ENCODE measurements at places on chromosomes 12 and 14.

- DNase-seq: no peak
Measured at GRCh38 chr12:46887870-46888269, 62.1 kb upstream of the SLC38A4 start.

DNA sequence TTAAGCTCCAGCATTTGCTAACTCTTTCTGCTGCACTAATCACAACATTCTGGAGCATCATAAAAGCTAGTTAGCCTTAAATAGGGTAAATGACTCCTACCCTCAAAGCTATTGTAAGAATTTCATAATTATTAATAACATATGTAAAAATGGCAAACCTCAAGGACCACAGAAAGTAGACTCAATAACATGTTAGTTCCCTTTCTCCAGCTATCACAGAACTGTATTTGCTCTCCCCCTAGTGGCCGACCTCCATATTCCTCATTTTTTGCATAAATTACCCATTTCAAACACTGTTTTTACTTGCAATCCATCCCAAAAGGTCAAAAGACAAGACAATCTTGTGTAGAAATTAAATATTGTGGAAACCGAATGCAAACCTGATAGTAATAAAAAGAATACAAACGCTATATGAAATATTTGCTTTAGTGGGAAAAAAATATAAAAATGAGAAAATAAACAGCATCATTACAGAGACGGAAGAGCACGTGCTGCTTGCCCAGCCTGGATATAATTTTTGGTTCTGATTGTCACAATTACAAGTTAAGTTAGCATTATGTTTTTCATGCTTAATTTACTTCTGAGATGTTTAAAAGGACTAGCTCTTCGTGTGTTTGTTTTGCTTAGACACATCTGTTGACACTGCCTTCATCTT lies 97.9 kb downstream of the RERGL start:
- DNase-seq: no peak

- no peak for DNase-seq
Measured at GRCh38 chr14:99420711-99421110, 59.9 kb downstream of the SETD3 start.

- no peak for DNase-seq
Measured at GRCh38 chr14:100592461-100592891, 5.3 kb upstream of the BEGAIN start.

DNA sequence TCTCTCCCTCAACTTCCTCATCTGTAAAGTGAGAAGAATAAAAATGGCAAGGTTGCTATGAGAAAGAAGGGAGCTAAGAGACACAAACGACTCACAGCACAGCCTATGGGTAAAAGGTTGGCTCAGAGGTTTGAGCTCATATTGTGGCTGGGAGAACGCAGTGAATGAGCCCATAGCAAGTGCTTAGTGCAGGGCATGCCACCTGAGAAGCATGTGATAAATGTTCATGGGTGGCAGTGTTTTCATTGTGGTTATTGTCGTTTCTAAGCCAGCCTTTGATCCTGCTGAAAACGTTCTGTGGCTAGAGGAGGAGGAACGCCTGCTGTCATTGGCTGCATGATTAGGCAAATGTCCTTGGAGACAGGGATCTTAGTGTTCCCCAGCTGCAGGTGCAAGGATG lies 150.4 kb downstream of the KSR2 start:
- DNase-seq: no peak

DNA sequence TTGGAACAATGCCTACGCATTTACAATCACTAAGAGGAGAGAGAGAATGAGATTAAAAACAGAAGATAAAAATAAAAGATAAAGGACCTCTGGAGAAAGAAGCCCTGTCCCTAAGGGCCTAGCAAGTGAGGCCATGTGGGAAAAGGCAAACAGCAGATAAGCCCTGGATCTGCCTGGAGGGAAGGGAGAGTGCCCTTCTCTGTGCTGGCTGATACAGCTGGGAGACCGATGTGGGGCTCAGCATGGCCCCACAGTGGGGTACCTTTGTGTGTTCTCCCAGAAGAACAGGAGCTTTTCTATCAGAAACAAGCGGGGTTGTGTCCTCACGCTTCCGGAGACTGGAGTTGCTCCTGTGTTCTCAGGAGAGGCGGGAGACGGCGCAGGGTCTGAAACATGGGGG lies 59.9 kb downstream of the TMCC3 start:
- DNase-seq: no peak

GRCh38 chr14:100612986-100613385 lies 25.8 kb upstream of the BEGAIN start:
- DNase-seq: no peak

DNA sequence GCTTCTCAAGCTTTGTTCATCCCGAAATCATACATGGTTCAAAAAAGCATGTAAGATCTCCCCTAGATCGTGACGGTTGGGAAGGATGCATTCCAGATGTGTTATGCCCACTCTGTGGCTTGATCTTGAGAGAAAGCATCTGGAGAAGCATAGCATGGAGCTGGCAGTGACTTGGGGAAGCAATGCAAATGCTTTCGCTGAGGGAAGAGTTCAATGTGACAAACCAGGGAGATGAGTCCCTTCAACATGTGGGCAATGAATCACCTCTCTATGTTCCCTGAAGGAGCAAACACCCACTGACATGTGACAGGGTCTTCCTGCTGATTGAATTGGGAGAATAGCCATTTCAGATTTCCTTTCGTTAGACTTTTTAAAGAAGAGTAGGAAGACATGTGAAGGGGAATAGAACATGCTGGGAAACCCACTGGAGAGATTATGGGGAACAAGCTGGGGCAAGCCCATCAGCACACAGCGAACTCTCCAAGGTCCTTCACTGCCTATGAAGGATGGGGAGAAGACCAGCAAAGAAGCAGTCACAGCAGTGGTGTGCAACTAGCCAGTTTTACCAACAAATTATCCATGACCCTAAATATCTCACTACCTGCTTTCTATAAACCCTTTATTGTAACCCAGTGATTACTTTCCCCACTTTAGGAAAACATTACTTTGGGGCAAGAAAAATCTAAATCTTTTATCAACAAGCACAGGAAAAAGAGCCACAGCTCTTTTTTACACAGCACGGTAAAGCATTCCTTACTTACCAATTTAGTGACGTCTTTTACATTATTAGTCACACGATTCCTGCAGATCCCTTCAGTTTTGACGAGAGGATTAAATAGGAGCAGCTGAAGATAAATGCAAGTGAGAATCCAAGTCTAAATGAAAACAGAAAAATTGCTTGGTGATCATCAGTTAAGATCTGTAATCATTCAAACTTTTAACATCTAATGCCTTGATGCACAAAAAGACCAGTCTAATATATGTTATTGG lies 35.0 kb downstream of the KITLG start:
- no peak for DNase-seq

DNA sequence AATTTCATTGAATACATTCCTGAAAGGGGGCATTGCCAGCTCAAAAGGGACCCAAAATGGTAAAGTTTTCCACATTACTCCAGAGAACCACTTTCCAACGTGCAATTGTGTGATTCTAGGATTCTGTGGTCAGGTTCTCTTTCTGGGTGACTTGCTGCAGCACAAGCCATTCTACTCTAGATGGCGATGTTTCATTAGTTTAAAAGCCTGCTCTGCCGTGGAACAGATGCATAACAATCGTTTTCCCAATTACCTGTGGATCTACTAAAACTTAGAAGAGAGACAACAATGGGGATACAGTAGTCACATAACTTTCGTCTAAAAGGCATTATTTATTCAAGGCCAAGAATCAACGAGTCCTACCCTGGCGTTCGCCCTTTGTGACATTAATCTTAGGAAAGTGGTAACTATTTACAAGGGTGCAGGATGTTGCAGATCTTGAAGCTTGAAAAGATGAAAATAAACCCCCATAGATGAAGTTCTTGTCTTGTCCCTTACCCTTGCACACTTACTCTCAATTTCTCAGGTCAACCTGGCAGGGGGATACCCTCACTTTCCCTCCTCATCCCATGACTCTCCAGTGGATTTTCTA lies 400.9 kb downstream of the SNAPC1 start:
- DNase-seq: no peak

DNA sequence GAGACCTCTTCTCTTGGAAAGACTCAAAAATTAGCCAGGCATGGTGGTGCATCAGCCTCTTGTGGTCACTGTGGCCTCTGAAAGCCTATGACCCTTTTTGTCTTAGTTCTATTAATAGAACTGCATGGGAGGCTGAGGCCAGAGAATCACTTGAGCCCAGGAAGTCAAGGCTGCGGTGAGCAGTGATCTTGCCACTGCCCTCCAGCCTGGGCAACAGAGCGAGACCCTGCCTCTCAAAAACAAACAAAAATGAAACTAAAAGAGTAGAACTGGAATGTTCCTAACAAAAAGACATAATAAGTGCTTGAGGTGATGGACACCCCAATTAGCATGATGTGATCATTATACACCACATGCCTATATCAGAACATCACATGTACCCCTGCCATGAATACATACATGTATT lies 197.0 kb upstream of the EEA1 start:
- no peak for DNase-seq

GRCh38 chr12:113827539-113828114 lies 138.5 kb downstream of the RBM19 start:
- no peak for DNase-seq

GRCh38 chr12:117063162-117063911 lies 35.9 kb downstream of the TESC start:
- DNase-seq: no peak

DNA sequence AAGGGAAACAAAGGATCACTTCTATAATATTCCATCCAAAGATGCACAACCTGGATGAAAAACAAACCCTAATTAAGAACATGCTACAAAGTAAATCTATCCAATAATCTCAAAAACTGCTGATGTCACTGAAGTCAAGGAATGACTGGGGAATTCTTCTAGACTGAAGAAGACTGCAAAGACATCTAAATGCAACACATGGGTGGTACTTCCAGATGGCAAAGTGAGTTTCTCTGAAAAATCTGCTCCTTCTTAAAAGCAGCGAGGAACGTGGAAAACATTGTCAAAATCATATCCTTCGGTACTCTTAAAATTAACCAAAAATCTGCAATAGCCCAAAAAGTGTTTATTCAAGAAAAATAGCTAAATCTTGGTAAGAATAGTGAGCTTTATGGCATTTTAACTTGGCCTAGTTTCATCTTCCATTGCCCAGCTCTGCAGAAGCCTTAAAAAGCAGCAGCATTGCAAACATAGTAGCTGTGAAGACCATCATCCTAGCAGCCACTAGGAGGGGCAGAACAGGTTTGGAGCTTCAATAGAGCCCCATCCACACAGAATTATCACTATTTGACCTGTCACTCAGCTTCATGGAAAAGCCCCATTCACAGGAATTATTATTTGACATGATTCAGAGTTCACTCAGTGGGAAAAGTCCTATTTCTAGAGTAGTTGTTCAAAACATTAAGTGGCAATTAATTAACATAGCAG lies 7.4 kb downstream of the CLEC14A start:
- DNase-seq: no peak

DNA sequence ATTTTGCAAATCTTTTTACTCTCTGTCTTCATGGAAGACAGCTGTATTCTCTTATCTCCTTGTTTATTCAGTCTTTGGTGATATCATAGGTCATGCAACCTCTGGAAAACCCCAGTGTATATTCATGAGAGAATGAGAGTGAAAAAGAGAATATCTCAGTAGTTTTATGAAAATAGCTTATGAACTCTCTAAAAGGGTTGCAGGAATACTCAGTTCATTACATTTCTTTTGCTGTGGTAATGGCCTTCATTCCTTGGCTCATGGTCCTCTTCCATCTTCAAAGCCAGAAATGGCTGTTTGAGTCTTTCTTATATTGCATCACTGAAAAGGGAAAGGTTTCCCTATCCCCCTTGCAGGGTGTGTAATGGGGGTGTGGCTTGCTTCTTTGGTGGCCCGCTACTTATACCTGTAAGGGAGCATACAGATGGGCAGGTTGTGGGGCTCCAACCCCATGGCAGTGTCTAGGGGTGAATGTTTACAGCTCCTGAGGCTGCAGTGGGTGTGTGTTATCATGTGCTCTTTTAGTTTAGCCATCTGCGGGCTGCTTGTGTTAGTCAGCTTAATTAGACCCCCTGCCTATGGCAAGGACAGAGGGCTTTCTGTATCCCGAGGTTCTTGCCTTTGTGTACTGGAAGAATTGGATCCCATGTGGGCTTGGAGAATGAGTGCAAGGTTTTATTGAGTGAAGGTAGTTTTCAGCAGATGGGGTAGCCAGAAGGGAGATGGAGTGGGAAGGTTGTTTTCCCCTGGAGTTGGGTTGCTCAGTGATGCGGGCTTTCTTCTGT lies 150.2 kb downstream of the CCDC91 start:
- DNase-seq: no peak

GRCh38 chr14:61203081-61203753 lies 77.9 kb downstream of the TMEM30B start:
- no peak for DNase-seq

GRCh38 chr14:50947446-50947845 lies 3.2 kb upstream of the PYGL start:
- DNase-seq: no peak

GRCh38 chr12:93009533-93009932 lies 80.4 kb upstream of the EEA1 start:
- DNase-seq: no peak

GRCh38 chr12:69540987-69541386 lies 44.3 kb upstream of the CCT2 start:
- DNase-seq: no peak

DNA sequence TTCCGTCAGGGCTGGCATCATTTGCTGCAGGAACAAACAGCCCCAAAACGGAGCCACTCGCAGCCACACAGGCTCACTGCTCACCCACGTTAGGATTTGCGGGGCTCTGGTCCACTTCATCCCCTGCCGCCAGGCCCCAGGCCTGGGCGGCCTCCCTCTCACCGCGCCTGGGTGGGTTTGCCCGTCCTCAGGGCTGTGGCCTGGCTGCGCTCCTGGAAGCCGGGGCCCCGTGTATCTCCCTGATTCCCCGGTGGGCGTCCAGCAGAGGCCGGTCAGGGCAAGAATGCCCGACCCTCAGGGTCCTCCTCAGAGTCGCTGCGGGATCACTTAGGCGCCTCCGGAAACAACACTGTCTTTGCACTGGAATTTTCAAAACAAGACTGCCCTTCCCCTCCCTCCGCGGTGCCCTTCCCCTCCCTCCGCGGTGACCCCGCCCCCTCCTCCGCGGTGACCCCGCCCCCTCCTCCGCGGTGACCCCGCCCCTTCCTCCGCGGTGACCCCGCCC lies 15.7 kb upstream of the FBRSL1 start:
- DNase-seq: no peak

- no peak for DNase-seq
Measured at GRCh38 chr12:89919241-89919906, 210.7 kb upstream of the ATP2B1 start.

DNA sequence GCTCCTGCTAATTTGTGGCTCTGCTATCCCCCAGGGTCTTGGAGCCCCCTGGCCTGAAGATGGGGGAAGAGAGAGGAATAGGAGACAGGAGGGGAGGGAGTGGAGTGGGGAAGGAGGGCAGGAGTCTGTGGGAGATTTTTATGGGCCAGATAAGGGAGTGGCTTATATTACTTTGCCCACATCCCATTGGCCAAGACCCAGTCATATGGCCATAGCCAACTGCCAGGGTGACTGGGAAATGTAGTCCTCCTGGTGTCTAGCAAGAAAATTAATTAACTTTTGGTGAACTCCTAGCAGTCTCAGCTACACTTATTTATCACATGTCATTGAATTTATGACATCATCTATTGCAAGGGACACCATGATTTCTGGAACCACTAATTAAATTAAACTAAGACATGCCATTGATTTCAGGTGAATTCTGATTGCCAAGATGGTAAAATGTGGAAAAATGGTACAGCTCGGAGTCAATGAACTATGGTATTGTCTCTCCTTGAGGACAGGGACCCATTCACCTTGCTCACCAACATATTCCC lies 50.3 kb downstream of the ESRRB start:
- no peak for DNase-seq

GRCh38 chr12:131230340-131231031 lies 276.8 kb downstream of the ADGRD1 start:
- no peak for DNase-seq

Measured in cerebellar nuclear complex (tissue), 1 donor.